Brain (organoid and tissue), 16 donors: ENCODE measurements at places on chromosomes 11 and 22. TPM values are rescaled to one million over a fixed set of nuclear protein-coding genes. Genes with fewer than 3 reads are reported as not detected.

H19 gene
- polyA plus RNA-seq: 11.2 TPM

ACTN3 gene
- 0.10 TPM for polyA plus RNA-seq

IFITM1 gene
- polyA plus RNA-seq: 147 TPM

DMC1 gene
- 9.6 TPM for polyA plus RNA-seq

LAMTOR1 gene
- 180 TPM for polyA plus RNA-seq

MPPED2 gene
- 3.4 TPM for polyA plus RNA-seq

C22orf42 gene
- 3.9 TPM for polyA plus RNA-seq

ZNF214 gene
- 1.2 TPM for polyA plus RNA-seq

IFITM10 gene
- 2.3 TPM for polyA plus RNA-seq

TREH gene
- not detected for polyA plus RNA-seq

NEFH gene
- 40.9 TPM for polyA plus RNA-seq

AIFM3 gene
- 33.8 TPM for polyA plus RNA-seq
